Activated CD4-positive, alpha-beta T cell treated with anti-CD3 and anti-CD28 coated beads, Interleukin-2, amount 50 U/mL, for 24 hours (primary cell): ENCODE measurements at places on chromosomes 7 and 10.

DNA sequence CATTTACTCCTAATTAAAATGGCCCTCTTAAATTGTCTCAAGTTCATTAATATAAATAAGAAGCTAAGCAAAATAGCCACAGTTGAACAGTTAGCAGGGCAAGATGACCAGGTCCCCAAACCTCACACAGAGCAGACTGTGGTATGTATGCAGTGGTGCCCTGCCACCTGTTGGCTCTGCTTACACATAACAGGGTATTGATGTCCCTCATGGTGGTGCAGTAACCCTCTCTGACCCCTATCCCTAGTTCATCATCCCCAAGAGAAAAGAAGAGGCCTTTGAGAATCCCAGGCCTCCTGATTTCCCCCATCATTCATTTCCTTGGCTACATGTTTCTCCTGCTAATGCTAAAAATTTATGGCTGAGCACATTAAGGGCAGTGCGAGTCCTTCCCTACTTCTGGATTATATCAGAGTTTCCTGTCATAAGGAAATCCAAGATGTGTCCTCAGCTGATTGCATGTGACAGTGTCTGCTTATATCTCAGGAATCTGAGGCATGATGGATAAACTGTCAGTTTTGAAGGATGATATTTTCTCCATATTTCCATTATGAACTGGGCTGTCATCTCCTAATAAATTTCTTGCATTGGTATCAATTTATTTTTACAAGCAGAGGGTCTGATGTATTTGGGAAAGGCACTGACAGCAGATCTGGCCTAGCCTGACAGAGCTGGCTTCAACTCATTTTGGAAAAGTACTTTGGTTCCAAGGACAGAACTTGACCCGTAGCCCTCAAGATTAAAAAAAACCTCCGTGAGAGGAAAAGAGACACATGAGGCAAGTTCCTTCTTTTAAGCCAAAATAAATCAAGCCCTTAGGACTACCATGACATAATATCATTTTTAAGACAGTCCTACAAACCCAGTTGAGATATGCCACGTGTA lies 880.6 kb downstream of the LRMDA start:
- no peak for DNase-seq

- DNase-seq, result no peak
Measured at GRCh38 chr10:4260483-4261124, 475.6 kb upstream of the KLF6 start.

DNA sequence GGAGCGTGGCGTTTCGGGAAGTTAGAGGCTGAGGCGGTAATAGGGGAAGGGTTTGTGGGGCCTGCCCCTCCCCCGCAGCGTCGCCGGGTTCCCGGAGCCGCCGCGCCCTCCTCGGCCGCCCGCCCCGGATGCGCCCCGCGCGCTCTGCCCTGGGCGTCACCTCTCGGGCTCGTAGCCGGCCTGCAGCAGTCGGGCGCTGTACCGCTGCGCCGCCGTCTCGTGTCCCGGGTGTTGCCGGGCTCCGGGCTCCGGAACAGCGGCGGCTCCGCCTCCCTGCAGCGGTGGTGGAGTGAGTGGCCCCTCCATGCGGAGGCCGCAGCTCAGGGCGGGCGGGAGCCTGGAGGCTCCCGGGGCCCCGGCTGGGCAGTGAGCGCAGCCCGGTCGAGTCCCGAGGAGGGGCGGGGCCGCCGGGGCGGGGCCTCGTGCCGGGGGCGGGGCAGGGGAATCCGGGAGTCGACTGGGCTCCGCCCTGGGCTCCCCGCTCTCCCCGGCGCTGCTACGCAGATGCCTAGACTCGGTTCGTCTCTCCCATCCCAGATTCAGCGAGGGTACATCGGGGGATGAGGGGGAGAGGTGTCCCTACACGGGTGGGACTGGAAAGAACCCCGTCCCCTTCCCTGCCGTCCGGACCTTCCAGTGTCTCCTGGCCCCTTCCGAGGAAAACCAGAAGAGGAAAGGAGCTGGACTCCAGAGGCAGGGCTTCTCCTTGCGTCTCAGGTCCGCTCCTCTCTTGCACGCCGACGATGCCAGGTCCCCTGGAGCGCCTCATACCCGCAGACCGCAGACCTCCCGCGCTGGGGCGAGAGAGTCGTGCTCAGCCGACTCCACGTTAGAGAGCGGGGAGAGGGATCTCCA lies at the start of gene IMPDH1:
Gene IMPDH1 (minus strand): TSS at position 387 of the 855 bp plus-strand sequence. CDS start 81 bp downstream, at position 306.
- DNase-seq, result peak; percentile 84

- DNase-seq, result no peak
Measured at GRCh38 chr10:52136921-52137320, 177.2 kb upstream of the DKK1 start.

DNA sequence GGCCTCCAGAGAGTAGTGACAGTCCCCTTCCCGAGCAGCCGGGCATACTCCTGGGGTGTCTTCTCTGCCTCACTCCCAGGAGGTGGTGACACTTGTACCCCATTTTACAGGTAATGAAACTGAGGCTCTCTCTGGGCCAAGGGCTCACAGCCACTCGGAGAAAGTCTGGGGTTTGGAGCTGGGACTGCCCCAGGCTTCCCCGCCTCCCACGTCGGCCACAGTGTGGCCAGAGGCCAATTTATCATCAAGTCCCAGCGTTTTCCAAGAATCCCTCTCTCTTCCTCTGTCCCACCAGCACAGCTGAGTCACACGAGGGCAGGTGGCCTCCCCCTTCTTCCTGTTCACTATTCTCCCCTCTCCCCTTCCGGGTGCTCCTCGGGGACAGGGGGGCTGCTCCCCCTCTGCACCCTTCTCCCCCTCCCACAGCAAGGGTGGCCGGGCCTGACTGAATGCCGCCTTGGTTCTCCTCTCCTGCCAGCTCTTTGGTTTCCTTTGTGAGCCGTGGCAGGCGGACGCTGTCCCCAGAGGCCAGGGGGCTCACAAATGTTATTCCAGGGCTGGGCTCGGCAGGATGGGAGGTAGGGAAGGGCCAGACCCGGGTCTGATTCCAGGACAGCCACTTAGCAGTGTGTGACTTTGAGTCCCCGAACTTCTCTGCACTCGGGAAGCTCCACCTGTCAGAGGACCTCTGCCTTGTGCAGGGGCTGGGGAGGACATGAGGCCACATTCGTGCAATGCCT lies 17.7 kb downstream of the CLIP2 start:
- no peak for DNase-seq

- no peak for DNase-seq
Measured at GRCh38 chr10:50410066-50410811, 158.9 kb upstream of the ASAH2 start.

DNA sequence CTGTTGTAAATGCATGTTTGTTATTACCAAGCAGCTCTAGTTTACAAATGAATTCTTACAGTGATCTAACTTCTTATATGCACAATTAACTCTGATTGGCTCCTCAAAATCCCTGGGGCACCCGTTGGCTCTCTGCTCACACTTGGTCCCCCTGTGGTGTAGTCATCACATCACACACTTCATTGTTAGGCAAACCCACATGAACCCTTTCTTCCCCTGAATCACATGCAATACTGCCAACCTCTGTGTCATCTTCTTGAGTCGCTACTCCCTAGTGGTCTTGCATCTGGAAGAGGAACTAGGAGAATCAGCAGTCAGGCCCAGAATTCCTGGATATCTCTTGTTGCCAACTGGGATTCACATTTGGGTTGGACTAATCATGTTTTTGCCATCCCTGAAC lies 73.1 kb downstream of the CD36 start:
- DNase-seq, result no peak

DNA sequence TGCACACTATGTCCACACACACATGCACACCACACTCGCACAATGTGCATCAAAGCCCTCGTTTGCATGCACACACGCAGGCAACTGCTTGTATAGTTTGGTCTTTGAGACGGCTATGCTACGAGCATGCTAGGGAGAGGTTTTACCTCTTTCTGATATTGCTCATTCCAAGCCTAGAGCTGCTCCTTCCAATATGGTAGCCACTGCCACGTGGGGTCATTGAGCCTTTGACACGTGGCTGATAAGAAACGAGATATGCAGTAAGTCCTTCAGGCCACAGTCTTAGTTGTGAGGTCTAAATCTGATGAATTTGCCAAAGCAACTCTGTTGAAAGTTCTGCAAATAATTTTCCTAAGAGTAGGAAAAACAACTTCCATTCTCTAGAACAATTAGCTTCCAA lies 204.4 kb downstream of the KLF6 start:
- DNase-seq, result no peak

- DNase-seq, result no peak
Measured at GRCh38 chr10:3935933-3936359, 150.9 kb upstream of the KLF6 start.
